Fibroblast of skin of back (primary cell): ENCODE measurements at places on chromosomes 2 and 18.

- DNase-seq: no peak
Measured at GRCh38 chr2:20430035-20430434, 16.8 kb upstream of the RHOB start.

DNA sequence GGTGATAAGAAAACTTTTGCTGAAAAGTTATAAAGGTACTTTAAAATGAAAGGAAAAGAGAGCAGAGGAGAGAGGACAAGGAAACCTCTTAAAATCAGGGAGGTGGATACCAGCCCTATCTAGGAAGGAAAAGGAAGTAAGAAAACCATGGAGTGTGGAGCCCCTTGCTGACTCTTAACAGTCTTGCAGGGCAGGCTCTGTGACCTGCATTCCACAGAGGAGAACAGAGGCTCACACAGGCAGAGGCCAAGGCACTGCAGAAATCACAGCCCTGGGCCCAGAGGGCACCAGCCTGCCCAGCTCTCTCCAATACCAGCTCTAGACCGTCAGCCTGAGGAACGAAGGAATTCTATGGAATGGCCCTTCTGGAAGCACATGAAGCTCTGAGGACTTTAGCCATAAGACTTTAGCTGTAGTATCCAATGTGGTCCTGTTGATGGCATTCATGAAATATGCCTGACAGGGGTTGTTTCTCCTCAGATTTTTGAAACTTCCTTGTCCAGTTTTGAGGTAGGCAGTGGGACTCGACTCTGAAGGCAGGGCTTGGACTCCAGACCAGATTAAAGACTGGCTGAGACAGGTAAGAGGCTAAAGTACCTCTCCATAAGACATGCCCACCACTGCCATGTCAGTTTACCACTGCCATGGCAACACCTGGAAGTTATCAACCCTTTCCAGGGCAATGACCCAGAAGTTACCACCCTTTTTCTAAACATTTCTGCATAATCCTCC is 216.3 kb downstream of the ANAPC1 start:
- peak; percentile 80 for DNase-seq

DNA sequence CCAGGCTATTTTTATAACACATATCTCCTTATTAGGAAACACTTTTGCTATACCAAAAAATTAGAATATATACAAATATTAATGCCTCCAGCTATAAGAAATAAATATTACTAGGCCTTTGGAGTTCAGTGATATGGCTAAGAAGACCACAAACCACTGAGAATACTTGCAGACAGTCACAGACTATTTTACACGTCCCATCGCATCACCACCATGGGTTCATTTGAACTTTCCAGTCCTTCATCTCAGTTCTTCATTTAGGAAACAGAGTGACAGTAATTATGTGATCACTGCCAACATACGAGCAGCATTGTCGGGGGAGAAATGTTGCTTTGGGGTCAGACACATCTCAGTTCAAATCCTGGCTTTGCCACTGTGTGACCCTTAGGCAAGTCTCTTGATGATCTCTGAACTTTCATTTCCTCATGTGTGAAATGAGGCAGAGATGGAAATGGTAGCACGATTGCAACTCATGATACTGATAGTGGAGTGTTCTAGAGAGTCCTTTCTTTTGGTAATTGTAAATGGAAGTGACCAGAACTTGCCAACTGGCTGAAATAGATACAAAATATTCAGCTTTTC is 138.9 kb upstream of the NRP2 start:
- DNase-seq: no peak

DNA sequence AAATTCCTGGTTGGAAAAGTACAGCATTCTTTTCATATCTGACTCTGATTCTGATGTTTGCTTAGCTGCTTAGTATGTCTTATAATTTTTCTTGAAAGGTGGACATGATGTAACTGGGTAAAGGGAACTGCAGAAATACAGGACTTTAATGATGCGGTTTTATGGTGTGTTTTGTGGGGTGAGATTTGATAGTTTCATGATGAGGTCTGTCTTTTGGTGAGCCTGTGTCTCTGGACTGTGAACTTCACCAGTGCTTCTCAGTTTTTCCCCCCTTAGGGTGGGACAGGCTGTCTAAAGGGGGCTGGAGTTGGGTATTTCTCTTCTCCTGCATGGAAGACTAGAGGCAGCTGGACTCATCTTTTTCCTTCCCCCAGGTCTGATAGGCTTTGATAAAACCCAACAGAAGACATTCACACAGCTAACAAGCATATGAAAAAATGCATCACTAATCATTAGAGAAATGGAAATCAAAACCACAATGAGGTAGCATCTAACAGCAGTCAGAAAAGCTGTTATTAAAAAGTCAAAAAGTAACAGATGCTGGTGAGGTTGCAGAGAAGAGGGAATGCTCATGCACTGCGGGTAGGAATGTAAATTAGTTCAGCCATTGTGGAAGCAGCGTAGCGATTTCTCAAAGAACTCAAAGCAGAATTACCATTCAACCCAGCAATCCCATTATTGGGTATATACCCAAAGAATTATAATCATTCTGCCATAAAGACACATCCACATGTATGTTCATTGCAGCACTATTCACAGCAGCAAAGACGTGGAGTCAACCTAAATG is 77.6 kb downstream of the EPC2 start:
- peak; percentile 41 for DNase-seq

GRCh38 chr2:98460573-98461497 is 16.2 kb downstream of the INPP4A start:
- DNase-seq: no peak

DNA sequence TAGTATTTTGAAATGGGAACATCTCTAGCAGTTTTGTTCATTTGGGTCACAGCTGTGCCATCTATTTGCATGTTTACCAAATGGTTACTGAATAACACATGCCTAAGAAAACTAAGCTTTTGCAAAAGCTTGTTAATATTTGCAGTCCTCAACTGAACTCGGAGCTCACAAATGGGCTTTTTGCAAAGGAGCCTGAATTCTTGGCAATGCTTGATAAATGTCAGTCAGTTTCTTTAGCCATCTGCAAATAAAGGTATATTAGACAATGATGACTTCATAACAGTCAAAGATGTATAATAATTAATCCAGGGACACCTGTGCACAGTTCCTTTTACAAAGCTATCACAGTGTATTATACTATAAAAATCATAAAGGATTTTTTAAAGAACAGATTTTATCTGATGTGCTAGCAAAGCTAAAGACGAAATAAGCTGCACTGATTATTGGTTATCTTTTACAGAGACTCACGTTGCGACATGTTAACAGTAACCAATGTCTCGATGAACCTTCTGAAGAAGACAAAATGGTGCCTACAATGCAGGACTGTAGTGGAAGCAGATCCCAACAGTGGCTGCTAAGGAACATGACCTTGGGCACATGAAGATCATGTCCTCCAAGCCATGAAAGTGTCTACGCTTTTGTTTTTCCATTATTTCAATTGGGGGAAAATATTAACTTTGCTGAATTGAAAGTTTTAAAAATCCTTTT is 248.4 kb upstream of the KCNJ3 start:
- DNase-seq: no peak

DNA sequence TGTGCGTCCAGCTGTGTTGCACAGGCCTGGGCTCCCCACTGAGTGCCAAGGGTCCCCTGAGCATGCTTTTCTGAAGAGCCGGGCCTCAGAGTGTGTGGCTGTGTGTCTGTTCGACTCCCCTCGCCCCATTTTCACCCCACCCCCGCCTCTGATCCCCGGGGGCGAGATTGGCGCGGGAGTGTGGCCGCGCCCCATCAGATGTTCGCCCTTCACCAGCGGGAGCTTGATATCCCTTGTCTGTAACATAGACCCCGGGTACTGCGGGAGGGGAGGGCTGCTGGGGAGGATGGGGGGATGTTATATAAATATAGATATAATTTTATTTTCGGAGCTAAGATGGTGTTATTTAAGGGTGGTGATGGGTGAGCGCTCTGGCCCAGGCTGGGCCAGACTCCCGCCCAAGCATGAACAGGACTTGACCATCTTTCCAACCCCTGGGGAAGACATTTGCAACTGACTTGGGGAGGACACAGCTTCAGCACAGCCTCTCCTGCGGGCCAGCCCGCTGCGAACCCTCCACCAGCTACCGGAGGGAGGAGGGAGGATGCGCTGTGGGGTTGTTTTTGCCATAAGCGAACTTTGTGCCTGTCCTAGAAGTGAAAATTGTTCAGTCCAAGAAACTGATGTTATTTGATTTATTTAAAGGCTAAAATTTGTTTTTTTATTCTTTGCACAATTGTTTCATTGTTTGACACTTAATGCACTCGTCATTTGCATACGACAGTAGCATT is 1.5 kb downstream of the RHOB start:
- DNase-seq: peak; percentile 36

GRCh38 chr2:226474131-226474530 is 325.5 kb downstream of the IRS1 start:
- DNase-seq: peak; percentile 35

GRCh38 chr18:64244571-64244970 is 95.7 kb upstream of the LINC00305 start:
- no peak for DNase-seq

DNA sequence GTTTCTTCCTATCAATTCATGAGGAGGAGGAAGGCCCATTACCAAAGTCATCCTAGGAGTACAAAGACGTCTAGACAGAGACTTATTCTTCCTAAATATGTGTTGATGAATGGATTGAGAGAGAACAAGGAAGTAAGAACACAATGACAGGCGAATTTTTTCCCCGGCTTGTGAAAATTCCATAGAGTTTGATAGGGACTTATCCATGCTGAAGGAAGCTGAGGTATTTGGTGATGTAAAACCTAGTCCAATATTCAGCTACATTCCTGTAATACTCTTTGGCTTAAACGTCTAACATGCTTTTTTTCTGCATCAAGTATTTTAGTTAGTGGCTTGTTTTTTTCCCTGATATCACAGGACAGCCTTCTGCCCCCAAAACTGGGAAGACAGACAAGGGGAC is 121.9 kb upstream of the MYT1L start:
- peak; percentile 72 for DNase-seq

GRCh38 chr2:170122883-170123547 is 54.9 kb upstream of the MYO3B start:
- DNase-seq: peak; percentile 15

DNA sequence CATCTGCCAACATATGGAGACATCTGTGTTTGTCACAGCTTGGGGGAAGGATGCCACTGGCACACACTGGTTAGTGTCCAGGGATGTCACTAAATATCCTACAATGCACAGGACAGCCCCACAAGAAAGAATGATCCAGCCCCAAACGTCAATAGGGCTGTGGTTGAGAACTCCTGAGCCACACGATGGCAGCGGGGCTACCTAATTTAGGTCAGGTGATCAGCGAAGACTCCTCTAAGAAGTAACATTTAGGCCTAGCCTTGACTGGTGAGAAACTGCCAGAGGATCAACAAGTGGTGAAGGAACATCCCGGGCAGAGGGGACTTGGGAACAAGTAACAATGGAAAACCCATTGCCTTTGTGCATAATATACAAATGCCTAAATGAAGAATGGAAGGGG is 5.0 kb upstream of the TGIF1 start:
- no peak for DNase-seq

DNA sequence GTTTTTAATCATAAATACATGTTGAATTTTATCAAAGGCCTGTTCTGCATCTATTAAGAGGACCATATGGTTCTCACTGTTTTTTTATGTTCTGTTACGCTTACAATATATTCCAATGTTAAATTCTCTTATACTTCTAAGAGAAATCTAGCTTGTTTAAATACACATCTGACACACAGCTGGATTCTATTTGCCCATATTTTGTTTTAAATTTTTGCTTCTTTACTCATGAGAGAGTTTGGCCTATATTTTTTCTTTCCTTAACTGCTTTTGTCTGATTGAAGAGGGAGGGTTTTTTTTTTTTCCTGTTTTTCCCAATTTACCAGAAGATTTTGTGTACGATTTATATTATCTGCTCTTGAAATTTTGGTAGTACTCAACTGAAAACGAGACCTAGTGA is 34.9 kb downstream of the RNF144A start:
- peak; percentile 66 for DNase-seq

GRCh38 chr2:165891345-165891744 is 62.2 kb downstream of the TTC21B start:
- DNase-seq: no peak
